ENCODE measurements at places on chromosomes 4 and X. TPM values are rescaled to one million over a fixed set of nuclear protein-coding genes. Genes with fewer than 3 reads are reported as not detected.

Gene RAB39B
- 6.5 TPM for total RNA-seq

Gene GNRHR
- not detected for total RNA-seq

Gene STARD8
- total RNA-seq: 0.13 TPM

Gene IRS4
- not detected for total RNA-seq

DNA sequence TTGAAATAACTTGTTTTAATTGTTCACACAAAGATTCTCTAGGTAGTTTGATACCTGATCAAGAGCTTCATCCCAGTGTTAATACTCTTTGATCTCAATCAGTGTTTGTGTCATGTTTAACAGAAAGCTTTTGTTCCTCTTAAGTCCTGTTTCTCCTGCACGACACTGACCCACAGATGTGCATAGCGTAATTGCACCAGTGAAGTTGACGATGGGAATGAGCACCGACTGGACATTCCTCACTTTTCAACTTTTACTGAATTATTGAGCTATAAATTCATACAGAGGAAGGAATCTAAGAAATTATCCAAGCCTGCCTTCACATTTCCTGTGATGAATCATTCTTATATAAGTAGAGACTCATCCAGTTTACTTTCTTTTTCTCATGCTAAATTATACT, 878.7 kb upstream of the TENM3 start:
- no peak for DNase-seq

DNA sequence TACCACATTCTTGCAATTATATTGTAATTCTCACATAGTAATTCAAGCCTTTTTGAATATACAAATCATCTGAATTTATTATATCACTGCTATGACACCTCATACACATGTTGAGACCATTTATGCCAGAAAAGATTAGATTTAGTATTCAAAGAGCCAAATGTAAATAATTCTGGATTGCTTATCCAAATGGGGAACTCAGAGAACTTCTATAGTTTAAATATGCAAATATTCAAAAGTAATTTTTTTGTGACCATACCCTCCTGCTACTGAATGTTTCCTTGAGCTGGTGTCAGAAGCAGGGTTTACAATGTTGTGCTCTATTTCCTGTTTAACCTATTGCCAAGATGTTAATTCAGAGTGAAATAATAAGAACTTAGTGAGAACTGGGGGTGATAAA, 372.2 kb downstream of the TRIML1 start:
- no peak for DNase-seq

GRCh38 chr4:168386002-168386401, 67.5 kb upstream of the DDX60 start:
- DNase-seq: no peak

DNA sequence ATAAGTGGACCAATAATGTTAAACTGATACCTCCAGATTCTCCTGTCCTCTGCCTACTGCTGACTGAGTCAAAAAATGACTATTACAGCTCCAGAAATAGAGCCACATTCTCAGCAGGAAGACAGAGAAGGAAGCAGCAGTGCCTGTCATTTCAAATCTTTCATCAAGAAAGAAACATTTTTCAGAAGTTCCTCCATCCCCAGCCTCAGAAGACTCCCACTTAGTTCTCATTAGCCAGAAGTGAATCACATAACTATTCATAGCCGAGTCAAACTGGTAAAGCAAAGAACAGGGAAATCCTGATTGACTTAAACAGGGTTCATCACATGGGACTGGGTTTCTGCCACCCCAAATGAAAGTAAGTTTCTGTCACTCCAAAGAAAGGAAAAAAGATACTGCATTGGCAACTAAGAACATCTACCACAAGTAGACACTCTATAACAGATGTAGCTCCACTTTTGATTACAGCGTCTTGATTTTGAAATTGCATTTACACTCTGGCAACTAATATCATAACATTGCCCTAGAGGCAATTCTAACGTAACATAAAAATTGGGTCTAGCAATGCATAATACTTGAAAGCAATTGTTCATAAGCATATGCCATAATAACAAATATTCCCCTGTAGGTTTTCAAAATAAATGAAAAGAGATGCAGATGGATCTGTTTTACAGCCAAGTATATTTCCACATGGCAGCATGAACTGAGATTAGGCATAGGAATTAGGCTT, 599.8 kb downstream of the GALNTL6 start:
- DNase-seq: no peak

DNA sequence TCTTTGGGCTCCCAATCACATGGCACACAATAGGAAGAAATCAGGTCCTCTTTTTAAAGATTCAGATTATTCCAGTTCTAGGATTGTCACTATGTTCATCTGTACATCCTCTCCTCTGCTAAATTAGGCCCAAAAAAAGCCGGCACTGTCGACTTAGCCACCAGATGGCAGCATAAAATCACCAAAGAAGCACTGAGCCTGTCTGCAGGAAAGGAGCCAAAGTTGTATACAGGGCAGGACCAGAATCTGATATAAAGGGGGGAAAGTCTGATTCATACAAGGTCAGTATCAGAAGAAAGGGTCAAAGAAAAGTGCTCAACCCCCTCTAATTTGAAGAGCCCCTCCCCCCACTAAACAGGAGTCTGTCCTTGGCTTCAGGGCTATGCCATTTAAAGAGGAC, 292.5 kb downstream of the CHIC1 start:
- peak; percentile 31 for DNase-seq

- no peak for DNase-seq
Observed at GRCh38 chrX:22128961-22129360, 96.8 kb downstream of the PHEX start.

DNA sequence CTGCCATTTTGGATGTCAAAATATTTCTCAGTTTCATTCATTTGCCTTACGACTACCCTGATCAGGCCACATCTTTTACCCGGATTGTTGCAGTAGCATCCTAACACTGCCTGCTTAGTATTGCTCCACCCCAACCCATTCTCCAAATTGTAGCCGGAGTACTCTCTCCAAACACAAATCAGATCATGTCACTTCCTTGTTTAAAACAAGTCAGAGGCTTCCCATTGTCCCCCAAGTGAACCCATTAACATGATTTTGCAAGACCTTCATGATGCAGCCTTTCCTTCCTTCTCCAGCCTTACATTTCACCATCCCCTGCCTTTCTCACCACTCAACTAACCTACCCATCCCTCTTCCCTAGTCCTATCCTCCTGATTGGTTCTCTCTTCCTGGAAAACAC, 53.1 kb downstream of the FANCB start:
- no peak for DNase-seq

DNA sequence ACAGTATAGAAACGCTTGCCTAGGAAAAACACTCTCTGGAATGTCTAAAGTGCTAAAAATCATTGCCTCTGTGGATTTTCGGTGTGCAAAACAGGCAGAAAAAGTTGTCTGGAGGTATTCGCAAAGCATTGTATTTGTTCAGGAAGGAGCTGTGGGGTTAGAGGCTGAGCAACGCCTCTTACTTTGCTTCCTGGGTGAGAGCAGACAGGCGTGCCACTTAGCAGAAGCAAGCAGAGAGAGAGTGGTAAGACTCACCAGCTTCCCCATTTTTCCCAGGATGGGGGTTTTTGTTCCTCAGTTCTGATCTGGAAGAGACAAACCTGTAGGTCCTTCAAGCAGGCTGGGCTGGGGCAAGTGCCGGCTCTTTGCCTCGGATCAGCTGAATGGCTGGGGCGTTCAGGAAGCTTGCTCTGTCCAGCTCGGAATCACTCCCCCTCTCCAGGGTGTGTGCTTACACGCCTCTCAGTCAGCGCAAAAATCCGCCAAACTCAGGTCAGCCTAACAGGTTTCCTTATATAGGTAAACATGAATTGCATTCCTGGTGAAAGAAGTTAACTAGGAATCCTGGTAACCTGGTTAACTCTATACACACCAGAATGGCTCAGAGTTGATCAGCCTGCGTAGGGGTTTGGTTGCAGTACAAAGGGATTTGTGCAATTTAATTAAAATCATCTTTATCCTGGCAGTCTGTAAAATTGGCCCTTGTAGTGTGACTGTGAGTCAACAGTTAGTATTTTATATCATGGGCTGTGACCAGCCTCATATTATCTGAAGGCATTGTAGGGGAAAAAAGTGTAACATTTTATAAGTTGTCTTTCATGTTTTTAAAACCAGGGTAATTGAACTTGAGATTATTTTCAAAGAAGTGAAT, 213.1 kb upstream of the MID1 start:
- no peak for DNase-seq

DNA sequence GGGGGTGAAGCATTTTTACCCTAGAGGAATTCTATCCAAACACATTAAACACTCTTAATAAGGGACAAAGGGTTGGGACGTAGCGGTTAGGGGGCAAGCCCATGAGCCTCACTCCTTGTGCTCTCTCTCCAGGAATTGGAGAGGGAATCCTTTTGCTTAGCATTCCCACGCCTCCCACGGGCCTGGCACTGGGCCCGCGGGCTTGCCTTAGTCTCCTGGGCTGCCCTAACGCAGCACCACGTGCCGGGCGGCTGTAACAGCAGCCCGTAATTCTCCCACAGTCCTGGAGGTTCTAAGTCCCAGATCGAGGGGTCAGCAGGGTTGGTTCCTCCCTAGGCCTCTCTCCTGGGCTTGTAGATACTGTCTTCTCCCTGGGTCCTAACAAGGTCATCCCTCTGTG, 67.5 kb downstream of the TBL1X start:
- DNase-seq: no peak

DNA sequence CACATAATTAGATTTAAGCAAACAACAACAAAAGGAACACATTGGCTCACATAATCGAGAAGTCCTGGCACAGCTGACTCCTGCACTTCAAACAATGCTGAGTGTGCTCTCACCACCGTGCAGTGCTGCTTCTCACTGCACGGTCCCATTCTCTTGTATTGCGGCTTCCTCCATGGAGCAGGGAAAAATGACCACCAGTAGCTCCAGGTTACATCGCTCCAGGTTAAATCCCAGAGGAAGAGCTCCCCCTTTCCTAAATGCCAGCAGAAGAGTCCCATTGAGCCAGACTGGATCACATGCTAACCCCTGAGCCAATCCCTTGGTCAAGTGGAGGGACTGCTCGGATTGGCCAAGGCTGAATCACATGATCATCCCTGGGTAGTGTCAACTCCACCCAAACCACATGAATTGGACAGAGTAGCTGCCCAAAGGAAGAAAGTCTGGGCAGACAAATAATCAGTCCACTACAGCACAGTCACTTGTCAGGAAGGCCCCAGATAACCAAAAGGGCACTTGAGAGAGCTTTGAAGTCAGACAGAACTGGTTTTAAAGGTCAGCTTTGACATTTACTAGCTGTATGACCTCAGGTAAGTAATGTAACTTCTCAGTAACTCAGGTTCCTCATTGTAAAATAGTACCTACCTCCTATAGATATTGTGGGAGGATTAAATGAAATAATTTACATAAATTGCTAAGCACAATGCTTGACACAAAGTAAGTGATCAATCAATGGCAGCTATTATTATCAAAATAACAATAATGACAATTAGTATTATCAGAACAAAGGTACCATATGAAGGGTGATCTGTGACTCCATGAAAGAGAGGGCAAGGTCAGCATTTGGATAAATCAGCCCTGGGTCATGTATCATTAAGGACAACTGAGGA, 14.3 kb downstream of the TEC start:
- DNase-seq: no peak

DNA sequence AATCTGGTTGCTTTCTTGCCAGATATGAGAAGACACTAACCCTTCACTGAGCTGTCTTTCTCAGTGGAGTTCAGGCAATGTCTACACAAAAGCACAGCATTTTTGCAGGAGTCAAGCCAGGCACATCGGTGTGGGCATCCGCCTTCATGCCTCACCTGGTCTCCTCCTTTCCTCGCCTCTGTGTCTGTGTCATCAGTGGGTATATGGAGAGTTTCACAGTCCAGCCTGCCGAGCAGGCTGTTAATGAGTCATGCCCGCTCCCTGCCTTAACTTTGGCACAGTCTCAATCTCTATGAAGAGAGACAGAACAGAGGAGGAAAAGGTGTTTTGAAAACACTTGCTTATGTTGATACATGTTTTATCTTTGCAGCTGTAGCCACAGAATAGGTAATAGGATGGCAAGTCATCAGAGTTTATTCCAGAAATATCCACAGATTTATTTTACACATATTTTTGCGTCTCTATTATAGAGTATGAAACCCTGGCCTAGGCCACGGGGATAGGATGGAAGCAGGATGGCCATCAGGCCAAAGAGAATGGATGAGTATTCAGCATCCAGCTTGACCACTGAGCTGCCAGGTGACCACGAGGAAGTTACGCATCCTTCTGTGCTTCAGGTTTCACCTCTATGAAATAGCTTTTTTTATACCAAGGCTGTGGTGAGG, 32.8 kb upstream of the MAML3 start:
- no peak for DNase-seq

DNA sequence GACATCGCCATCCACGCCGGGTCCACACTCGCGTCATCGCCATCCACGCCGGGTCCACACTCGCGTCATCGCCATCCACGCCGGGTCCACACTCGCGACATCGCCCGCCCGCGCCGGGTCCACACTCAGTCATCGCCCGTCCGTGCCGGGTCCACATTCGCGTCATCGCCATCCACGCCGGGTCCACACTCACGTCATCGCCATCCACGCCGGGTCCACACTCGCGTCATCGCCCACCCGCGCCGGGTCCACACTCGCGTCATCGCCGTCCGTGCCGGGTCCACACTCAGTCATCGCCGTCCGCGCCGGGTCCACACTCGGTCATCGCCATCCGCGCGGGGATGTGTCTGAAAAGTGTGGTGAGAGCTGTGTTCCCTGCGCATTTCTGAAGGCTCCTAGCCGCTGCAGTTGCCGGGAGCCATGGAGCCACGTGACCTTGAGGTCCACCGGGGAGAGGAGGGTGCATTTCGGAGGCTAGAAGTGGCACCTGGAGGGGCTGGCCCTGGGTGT, 17.3 kb downstream of the PCGF3 start:
- DNase-seq: no peak

All from GM12878 (cell line).